ENCODE measurements at places on chromosomes 3 and 15.
A peak's percentile ranks its signal among the peaks of the same experiment; 100 is the strongest.

GRCh38 chr3:9550999-9551398 is 2.6 kb downstream of the LHFPL4 start:
- no peak for DNase-seq

- peak; percentile 19 for DNase-seq
Observed at GRCh38 chr3:119084371-119085069, 49.9 kb upstream of the IGSF11 start.

- peak; percentile 12 for DNase-seq
Observed at GRCh38 chr3:100796556-100796955, 87.3 kb downstream of the TFG start.

DNA sequence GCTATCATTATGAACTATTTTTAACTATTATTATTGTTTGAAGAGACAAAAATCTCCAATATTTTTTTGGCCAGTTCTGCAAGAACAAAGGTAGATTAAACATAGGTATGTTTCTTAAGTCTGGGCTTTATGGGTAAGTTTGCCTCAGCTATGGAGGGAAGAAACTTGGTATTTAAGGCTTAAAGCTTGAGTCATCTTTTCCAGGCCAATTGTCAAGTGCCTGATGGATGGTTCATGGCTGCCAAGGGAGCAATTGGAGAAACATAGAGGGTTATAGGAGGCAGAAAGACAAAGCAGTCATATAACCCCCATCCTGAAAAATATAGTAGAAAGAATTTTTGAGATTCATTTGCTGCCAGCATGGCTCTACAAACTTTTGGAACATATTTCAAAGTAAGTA is 7.2 kb upstream of the STAC start:
- no peak for DNase-seq

DNA sequence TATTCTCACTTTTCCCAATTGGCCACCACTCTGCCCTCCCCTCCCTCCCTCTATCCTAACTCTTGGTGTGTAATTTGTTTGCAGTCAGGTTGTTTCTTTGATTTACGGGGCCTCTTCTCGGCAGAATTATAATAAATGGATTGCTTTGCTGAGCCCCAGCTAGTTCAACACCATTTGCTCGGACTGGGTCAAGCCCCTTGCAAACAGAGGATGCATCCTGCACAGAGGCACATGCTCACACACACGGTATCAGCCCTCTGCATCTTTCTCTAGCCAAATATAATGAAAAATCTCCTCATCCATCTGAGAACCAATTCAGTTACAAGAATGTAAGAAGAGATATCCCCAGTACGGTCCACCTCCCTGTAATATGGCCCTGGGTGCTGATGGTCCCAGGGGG is 97.7 kb downstream of the EPHB1 start:
- DNase-seq, result no peak
